ENCODE measurements at places on chromosomes 7 and 10. TPM values are rescaled to one million over a fixed set of nuclear protein-coding genes. Genes with fewer than 3 reads are reported as not detected.

- DNase-seq: no peak
- no peaks in the 10 kb centered on the region for H3K27me3 ChIP-seq
- no peaks in the 10 kb centered on the region for H3K4me1 ChIP-seq
- H3K36me3 ChIP-seq: no peaks in the 10 kb centered on the region
- no peak overlapping the region for H3K4me3 ChIP-seq
Measured at GRCh38 chr7:20482071-20482470, 133.4 kb upstream of the ABCB5 start.

The ICA1 gene
- 32.6 TPM for total RNA-seq

GRCh38 chr10:17043586-17043985 is 86.0 kb downstream of the CUBN start:
- H3K4me1 ChIP-seq: no peaks in the 10 kb centered on the region
- no peak overlapping the region for H3K27ac ChIP-seq
- H3K27me3 ChIP-seq: no peaks in the 10 kb centered on the region
- no peak overlapping the region for H3K4me3 ChIP-seq

The CFAP58 gene
- 0.29 TPM for total RNA-seq

DNA sequence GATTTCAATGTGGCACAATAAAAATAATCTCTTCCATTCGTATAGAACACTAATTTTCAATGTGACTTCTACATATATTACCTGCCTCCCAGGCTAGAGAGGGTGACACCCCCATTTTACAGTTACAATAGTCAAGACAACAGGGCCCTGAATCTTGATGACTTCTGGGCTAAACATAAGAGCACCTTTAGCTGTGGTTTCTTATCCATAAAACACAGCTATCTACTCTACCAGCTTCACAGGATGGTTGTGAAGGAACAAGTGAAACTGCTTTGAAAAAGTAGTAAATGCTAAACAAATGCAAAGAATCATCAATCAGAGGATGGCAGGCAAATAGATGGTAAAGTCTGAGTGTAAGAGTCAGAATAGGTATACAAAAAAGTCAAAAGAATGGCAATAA is 3.6 kb upstream of the TLL2 start:
- H3K36me3 ChIP-seq: no peaks in the 10 kb centered on the region
- H3K27me3 ChIP-seq: peaks cover 18% of the 10 kb centered on the region
- H3K4me1 ChIP-seq: peaks cover 18% of the 10 kb centered on the region
- H3K4me3 ChIP-seq: no peak overlapping the region

The ZNF438 gene
- total RNA-seq: 20.1 TPM

DNA sequence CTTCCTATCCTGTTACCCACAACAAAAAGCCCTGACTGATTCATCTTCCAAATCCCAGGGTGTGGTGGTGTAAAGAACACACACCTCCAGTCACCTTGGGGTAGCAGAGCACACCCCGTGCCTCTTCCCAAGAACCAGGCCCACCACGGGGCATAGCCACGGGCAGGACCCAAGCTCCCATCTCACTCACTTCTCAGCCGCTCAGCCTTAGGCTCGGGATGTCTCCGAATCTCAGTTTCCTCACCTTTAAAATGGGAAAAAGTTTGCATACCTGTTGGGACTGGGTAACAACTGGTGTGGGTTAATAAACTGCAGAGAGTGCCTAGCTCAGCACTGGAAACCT is 139.0 kb downstream of the FGFR2 start:
- H3K4me3 ChIP-seq: no peak overlapping the region
- H3K27ac ChIP-seq: no peak overlapping the region
- no peak for DNase-seq
- H3K4me1 ChIP-seq: no peaks in the 10 kb centered on the region

- no peaks in the 10 kb centered on the region for H3K4me1 ChIP-seq
- no peak for DNase-seq
- H3K36me3 ChIP-seq: no peaks in the 10 kb centered on the region
- no peaks in the 10 kb centered on the region for H3K27me3 ChIP-seq
Measured at GRCh38 chr7:86243171-86243570, 400.5 kb upstream of the GRM3 start.

GRCh38 chr10:13483951-13484350 is 44.9 kb downstream of the BEND7 start:
- no peak overlapping the region for H3K27ac ChIP-seq
- H3K4me3 ChIP-seq: no peak overlapping the region
- no peaks in the 10 kb centered on the region for H3K36me3 ChIP-seq
- no peak for DNase-seq

DNA sequence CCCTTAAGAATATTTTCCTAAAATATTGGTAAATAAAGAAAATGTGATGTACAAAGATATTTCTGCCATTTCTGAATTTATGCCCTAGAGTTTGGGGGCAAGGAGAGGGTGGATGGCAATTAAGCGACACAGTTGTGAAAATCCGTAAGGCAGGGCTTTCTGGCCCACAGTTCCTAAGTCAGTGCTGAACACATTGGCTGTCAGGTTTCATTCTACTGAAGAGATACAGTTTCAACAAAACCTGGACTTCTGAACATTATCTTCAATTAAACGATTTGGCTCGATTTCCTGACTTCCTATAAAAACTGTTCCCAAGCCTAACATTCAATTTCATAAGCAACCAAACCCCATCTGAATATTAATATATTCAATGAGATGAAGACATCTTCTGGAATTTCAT is 61.1 kb upstream of the NEBL start:
- no peak for DNase-seq
- no peak overlapping the region for H3K4me3 ChIP-seq
- H3K27ac ChIP-seq: no peak overlapping the region

The SYNPO2L gene
- total RNA-seq: 0.42 TPM

- no peaks in the 10 kb centered on the region for H3K36me3 ChIP-seq
- H3K27me3 ChIP-seq: no peaks in the 10 kb centered on the region
- no peaks in the 10 kb centered on the region for H3K4me1 ChIP-seq
- no peak overlapping the region for H3K4me3 ChIP-seq
Measured at GRCh38 chr10:10149899-10150298, 867.8 kb upstream of the CELF2 start.

Measured in left lung (tissue), 14 donors.